ENCODE measurements at places on chromosomes 2 and 18.

DNA sequence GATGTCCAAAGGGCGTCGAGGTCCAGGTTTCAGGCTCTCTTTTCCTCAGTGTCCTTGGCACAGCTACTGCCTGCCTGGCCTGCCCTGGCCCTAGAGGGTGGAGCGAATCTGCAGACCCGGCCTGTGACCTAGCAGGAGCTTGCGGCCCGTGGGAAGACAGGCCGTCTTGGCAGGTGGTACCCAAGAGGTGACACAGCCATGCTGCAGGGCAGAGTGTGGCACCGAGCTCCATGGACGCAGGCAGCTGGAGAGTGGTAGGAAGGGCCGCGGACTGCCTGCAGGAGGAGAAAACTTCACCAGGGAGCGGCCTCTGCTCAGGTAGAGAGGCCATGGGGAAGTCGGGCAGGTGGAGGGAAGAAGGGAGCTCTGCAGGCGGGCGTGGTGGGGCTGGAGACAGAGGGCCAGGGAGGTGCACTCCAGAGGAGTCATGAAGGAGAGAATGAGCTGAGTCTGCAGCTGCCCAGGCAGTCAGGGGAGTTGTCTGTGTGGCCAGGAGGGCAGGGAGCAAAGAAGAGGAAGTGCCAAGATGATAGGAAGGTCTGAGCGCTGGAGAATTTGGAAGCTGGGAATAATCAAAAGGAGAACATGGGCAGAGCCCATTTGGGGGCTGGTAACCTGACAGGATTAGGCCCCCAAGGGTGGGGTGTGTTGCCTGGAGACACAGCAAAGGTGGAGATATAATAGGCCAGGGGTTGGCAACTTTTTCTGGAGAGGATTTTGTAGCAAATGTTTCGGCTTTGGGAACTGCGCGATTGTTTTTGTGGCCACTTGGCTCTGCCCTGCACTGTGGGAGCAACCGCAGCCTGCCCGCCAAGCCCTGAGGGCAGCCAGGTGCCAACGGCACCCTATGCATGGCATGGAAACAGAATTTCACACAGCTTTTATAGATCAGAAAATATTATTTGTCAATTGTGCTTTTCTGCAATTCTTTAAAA, 154.4 kb upstream of the PXDN start:
- DNase-seq = no peak

GRCh38 chr18:46061387-46061786, 10.7 kb downstream of the PSTPIP2 start:
- DNase-seq = no peak

DNA sequence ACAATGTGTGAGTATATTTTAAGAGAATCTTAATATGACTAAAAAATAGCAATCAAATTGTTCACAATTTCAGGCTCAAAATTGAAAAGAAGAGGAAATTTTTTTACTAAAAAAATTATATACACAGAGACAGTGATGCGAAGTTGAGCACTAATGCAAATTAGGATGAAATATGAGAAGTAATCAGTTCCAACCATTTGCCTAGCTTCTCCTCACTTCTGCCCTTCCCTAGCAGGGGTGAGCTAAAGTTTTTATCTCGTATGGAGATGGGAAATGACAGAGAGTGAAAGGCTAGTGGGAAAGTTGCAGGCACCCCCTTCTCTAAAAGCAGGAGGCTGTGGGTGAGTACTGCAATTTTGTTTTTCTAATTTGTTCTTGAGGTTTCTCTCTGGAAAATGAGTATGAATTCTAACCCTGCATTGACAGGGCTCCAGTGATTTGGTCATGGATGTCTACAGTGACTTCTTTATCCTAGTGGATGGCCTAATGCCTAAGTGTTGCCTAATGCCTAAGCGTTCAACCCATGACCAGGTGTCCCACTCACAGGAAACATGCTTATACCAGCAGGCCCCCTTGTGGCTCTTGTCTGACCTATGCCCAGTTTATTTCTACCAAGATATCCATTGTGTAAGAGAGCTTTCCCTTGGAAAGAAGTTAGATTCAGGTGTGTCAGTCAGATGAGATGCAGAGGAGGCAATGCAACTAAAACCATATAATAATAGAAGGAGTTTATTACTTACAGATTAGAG, 78.0 kb upstream of the HNMT start:
- no peak for DNase-seq

GRCh38 chr2:70767079-70767698, 811 bp downstream of the ADD2 start:
- DNase-seq = no peak

GRCh38 chr2:43948370-43948769, 47.4 kb downstream of the LRPPRC start:
- no peak for DNase-seq

GRCh38 chr2:3728104-3729054, 25.0 kb downstream of the DCDC2C start:
- DNase-seq = no peak

DNA sequence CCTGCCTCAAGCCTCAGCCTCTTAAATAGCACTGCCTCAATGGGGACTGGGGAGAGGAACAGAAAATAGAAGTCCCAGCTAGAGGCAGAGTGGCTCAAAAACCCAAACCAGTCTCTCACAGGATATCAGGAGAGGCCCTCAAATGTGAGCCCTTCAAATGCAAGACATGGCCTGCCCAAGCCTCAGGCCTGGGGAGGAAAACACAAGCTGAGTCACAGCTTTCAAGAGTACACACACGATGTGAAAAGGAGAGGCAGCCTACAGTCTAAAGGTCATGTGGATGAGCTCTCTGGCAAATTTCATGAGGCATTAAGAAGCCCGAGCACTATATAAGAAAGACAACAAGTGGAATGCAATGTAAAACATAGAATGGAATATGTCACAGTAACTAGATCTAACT, 316.6 kb upstream of the MEX3C start:
- DNase-seq = no peak

DNA sequence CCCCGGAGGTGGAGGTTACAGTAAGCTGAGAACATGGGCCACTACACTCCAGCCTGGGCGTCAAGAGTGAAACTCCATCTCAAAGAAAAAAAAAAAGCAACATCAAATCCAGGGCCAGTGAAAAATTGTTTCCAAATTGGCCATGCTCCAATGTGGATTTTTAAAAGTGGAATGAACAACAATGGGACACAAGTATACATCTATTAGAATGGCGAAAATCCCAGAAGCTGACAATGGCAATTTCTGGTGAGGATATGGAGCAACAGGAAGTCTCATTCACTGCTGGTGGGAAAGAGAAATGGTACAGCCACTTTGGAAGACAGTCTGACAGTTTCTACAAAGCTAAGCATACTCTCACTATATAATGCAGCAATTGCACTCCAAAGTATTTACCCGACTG, 161.4 kb downstream of the UXS1 start:
- DNase-seq = no peak

GRCh38 chr18:46174342-46175041, 70.3 kb downstream of the HAUS1 start:
- no peak for DNase-seq

- DNase-seq = no peak
These were observed 398.5 kb upstream of the FIGN start for GRCh38 chr2:164134336-164134735.

DNA sequence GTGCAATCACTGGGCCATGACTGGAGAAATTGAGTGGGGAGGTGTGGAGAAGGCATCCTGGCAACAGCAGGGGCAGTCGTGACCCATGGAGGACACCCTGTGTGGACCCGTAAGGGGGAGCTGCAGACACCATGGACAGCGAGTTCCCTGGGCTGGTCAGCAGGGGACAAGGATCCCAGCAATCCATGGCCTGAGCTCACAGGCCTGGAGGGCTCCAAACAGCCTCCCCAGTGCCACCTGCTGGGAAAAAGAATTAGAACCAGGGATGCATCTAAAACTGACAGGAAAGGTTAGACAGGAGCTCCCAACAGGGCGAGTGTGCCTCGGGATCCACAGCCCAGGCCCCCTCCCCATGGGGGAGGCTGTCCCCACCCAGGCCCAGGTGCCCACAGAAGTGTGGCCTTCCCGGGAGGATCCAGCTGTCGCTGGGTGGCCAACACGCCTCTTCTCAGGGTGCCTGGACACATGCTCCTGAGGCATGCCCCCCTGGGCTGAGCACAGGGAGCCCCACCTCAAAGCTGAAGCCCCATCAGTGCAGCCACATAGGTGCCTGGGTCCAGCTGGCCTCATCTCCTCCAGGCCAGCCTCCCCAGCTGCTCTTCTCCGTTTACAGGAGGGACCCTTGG, 20.5 kb upstream of the KIF1A start:
- no peak for DNase-seq

DNA sequence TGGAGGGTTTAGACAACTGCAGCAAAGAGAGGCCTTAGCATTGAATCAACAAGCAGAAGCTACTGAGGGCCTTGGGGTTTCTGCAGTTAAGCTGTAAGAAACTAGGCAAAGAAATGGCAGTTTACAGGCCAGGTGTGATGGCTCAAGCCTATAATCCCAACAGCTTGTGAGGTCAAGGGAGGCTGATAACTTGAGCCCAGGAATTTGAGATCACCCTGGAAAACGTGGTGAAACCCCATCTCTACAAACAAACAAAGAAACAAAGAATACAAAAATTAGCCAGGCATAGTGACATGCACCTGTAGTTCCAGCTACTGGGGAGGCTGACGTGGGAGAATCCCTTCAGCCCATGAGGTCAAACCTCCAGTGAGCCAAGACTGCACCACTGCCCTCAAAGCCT, 421.6 kb upstream of the CHST9 start:
- no peak for DNase-seq

- DNase-seq = no peak
These were observed 308.2 kb downstream of the EN1 start for GRCh38 chr2:118539290-118539689.

- no peak for DNase-seq
These were observed 75.0 kb upstream of the MMADHC start for GRCh38 chr2:149662556-149662955.

- DNase-seq = no peak
These were observed 100.2 kb downstream of the AGAP1 start for GRCh38 chr2:235594041-235594440.

DNA sequence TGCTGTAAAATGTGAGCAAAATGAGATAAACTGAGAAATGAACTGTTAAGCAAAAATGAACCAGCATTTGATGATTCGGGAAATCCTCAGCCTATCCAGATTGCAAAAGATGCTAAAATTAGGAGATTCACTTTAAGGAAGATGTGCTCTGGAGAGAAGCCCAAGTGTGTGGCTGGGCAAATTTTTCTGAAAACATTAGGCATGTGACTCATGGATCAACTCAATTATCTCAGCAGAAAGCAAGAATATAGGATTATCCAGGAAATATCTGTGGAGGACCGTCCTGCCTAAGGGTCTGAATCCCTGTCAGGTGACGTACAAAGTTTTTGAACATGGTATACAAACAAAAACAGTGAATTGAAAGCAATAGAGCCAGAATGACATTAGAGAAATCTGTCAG, 1268.3 kb upstream of the TMEFF2 start:
- no peak for DNase-seq
